Activated T-cell treated with anti-CD3 and anti-CD28 coated beads for 48 hours (primary cell): ENCODE measurements at places on chromosomes 7 and 10.

GRCh38 chr10:84695902-84696301 lies 367.5 kb downstream of the CCSER2 start:
- DNase-seq = no peak

- DNase-seq = no peak
Observed at GRCh38 chr7:137694405-137694804, 152.4 kb downstream of the DGKI start.

DNA sequence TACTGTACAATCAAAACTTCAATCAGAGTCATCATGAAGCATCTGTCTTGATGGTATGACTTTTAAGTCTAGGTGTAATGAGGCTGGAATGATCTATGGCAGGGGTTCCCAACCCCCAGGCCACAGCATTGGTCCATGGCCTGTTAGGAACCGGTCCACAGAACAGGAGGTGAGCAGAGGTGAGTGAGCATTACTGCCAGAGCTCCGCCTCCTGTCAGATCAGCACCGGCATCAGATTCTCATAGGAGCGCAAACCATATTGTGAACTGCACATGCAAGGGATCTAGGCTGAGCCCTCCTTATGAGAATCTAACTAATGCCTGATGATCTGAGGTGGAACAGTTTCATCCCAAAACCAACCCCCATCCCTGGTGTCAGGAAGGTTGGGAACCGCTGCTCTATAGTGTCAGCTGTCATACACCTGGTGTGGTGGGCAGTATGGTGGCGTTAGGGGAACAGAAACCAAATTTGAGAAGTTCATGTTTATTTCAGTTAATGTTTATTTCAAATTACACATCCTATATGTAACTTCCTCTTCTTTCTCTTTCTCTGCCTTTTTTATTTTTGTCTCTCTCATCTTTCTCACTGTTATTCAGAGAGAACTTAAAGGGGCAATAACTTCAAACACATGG lies 432.6 kb downstream of the TNS3 start:
- no peak for DNase-seq

DNA sequence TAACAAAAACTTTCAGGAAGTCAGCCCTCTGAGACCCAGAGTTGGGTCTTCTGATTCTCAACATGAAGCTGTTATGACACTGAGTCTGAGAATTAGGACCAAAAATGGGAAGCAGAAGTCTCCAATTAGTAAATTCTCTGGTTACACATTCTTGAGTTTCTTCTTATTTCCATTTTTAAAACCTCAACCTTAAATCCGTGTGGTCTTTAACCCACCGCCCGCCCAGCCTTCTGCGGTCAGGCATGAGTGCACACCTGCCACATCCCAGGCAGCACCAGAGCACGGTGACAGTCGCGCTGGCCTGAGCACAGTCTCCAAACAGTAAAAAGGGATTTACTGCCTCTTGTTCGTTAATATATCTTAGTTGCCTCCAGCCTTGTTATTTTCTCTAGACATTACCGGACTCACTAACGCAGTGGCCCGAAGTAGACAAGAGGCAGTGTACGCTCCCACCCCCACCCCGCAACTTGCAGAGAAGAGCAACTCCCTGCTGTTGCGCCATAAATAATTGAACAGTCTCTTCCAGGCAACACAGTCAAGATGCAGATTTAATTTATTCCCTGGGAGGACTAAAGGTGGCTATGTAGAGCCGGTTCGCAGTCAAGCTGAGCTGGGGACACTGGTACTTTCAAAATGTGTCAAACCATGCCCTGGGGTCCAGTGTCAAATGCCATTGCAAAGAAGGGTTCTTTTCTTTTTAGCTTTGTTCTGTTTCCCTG lies 147.0 kb upstream of the CELF2 start:
- DNase-seq = no peak

GRCh38 chr7:143503261-143503660 lies 25.6 kb downstream of the TAS2R41 start:
- no peak for DNase-seq

DNA sequence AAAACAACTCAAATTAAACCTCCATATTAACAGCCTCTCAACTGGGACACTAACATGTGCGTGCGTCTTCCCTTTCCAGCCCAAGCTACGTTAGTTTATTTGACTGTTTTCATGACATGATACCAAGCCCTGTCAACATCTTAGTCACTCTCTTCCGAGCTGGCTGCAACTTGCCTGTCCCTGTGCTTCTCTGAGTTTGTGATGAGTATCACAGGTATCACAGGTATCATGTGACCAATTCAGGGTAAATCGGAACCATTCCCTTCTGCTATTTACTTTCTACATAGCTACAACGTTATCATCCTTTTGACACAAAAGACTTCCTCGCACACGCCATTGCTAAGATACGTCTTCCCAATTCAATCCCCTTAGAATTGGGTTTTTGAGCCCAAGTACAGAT lies 70.2 kb downstream of the CAV1 start:
- DNase-seq = no peak

GRCh38 chr10:51171946-51172345 lies 97.7 kb downstream of the PRKG1 start:
- no peak for DNase-seq

DNA sequence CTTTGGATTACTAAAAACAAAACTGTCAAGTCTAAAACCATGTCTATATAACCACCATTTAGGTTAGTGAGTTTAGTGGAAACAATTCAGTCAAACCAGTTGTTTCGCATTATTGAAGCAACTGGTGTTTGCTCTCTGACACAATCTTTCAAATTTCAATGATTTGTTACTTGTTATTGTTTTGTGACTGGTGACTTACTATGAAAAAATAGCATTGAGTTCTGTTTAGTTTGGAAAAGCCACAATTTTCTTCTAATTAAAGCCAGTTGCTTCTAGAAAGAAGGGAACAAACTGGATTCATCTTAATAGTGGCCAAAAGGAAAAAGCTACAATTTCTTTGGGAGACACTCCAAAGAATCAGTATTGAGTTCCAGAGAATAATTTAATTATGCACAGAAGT lies 30.4 kb downstream of the LAMB4 start:
- no peak for DNase-seq

GRCh38 chr7:134174795-134175261 lies 47.7 kb downstream of the LRGUK start:
- DNase-seq = no peak

DNA sequence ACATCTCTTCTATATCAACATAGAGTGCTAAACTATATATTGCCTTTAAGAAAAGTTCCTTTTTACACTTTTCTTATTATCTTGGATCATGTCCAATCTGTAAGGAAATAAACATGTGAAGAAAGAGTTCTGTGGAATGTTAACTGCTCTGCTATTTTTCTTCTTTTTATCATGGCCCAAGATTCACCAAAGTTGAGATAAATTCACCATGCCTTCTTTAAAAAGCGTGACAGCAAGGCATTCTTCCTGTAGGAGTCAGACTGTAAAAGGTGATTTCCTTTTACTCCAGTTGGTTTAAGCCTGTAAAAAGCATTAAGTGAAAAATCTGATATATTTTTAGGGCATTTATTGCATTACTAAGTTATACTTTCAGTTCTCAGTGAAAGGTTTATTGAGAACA lies 165.7 kb upstream of the FZD1 start:
- no peak for DNase-seq

GRCh38 chr7:152608208-152608607 lies 67.7 kb downstream of the XRCC2 start:
- no peak for DNase-seq

DNA sequence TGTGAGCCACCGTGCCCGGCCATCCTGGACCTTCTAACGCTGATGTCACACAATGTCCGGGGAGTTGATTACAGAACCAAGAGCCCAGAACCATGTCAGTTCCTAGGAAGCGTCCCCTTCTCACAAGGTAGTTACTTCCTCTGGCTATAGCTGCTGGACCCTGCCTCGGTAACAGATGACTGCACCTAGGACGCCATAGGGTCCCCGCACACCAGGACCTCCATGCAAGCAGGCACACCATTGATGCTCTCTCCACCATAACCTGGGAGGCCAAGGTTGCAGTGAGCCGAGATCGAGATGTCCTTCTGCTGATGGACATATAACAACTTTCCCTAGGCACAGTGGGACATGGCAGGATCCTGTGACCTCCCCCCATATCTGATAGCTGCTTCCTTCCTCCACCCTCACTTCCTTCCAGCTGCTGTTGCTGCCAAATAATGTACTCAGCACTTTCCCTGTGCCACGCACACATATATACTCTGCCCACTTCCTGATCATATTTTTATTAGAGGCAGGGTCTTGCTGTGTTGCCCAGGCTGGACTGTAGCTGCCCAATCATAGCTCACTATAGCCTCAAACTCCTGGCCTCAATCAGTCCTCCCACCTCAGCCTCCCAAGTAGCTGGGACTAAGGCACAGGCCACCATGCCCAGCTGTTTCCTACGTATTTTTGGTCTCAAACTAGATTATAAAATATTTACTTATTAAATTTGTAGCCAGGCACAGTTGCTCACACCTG lies 3.5 kb upstream of the SNX8 start:
- no peak for DNase-seq

DNA sequence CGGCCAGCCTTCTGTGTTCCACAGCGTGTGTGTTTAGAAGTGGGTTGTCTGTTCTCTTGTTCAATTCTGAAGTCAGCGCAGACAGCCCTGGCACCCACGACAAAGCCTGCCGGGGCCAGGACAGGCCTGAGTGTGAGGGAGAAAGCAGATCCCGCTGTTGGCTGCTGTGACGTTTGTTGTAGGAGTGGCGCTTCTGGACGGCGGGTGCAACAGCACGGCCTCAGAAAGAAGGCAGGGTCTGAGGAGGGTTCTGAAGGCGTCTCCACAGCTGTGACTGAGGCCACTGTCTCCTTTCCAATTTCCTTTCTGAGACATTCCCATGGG lies 76.2 kb downstream of the VIPR2 start:
- no peak for DNase-seq

GRCh38 chr10:99526861-99527504 lies 5.8 kb upstream of the NKX2-3 start:
- no peak for DNase-seq

- no peak for DNase-seq
Observed at GRCh38 chr7:108716783-108717182, 147.1 kb downstream of the DNAJB9 start.

- no peak for DNase-seq
Observed at GRCh38 chr7:116322541-116322940, 112.2 kb downstream of the TES start.

DNA sequence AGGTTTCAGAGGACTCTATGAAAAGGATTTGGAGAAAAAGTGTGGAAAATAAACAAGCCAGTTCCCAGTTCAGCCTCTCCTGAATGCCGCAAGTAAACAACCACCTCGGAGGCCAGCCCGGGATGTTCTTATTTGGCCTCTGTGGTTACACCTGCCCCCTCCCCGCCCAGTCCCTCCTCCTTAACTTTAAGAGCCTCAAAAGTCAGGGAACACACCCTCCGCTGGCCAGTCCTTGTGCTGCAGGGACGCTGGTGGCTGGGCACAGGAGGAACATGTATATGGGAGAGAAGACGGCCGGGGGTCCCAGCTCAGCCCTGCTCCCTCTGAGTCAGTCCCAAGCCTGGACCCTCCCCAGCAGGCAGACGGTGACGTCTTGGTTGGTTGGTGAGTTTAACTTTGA lies 6.1 kb downstream of the CHST3 start:
- no peak for DNase-seq

- DNase-seq = no peak
Observed at GRCh38 chr10:75654171-75654771, 222.8 kb downstream of the LRMDA start.

DNA sequence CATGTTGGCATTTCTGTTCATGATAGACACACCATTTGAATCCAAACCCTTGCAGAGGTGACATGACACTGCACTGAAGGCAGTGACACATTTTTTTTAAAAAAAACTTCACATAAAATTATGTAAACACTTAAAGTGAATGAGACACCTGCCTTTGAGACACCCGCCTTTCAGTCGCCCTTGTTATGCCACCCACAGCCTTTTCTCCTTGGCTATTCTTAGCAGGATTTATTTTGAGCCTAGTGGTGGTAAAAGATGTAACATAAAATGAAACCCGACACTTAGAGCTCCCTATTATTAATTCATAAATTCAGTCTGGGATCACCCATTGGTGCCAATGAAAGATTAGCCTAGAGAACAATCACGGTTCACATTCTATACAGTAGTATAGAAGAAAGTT lies 161.3 kb downstream of the DYNC1I1 start:
- DNase-seq = no peak

DNA sequence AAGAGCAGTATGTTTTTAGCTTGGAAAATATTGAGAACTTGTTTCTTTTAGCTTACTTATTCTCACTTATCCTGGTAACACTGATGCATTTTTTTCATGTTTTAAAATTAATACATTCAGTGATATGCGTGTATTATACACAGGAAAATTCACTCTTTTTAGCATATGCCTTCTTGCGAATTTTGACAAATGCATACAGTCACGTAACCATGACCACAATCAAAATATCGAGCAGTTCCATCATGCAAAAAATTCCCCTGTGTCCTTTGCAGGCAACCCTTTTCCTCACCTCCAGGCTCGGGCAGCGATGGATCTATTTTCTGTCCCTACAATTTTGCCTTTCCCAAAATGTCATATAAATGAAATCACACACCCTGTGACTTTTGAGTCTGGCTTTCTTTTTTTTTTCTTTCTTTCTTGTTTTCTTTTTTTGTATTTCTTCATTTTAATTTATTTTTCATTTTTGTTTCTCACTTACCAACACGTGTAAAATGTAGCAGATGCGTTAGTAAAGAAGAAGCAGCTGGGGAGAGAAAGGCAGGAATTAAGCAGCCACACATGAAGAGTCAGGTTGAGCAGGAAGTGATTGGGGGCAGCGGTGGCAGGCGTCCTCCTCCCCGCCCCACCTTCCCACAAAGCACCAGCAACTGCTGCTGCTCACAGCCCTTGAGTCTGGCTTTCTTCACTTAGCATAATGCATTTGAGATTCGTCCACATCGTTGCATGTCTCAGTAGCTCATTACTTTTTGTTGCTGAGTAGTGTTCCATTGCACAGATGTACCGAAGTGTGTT lies 29.9 kb downstream of the ADRB1 start:
- DNase-seq = no peak

DNA sequence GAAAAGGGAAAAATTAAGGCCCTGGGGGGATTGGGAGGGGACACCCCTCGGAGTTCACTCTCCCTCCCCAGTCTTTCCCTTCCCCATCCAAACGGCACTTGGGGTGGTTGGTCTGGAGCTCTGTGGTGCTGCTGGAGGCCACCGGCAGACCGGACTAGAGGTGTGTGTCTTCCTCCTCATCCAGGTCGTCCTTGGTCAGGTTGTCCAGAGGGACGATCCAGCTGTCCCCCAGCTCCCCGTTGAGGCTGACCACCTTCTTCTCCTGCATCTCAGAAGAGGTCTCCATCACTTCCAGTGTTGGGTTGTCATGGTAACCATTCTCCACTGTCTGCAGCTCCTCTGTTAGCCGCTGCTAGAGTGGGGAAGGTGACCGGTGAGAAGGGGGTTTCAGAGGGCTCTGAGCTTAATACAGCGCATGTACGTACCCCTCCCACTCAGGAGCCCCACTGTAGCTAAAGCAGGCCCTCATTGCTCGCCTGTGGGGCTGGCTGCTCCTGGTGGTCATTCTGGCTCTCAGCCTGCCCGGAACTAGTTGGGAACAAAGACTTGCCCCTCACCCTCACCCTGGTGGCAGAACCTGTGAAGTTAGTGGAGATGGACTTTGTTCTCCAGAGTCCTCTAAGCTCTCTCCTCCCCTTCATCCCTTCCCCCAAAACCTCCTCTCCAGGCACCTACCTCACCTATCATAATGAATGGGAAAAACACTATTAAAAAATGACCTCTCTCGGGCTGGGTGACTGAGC lies 52.1 kb downstream of the PODXL start:
- DNase-seq = no peak
